ENCODE measurements at places on chromosomes 5 and 9. TPM values are rescaled to one million over a fixed set of nuclear protein-coding genes. Genes with fewer than 3 reads are reported as not detected.

- DNase-seq = no peak
Observed at GRCh38 chr9:106039151-106039935, 345.0 kb downstream of the TMEM38B start.

DNA sequence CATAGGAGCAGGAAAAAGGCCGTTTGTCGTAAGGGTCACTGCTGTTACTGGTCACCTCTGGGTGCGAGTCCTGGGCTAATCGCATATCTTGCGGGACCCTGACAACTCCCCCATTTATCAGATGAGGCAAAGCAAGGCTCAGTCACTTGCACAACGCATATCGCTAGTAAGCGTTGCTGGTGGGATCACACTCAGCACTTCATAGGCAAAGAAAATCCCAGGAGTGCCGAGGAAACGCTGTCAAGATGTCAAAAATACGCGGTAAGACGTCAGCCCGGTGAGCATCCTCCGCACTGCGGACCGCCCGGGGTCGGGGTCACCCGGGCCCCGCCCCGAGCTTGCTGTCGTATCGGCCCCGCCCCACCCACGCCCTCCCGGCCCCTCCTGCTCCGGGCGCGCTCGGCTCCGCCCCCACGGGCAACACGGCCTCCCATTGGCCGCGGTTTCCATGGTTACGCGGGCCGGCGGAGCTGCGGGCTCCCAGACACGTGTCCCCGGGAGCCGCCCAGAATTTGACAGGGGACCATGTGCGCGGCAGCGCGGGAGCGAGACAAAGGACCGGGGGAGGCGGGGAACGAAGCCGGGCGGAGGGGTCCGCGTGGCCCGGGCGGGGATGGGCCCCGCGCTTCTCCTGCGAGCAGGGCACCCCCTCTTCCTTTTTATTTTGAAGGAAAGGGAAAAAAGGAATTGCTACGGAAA lies 80.2 kb upstream of the IER5L start:
- peak; percentile 66 for DNase-seq

GRCh38 chr9:22049411-22049810 lies 40.3 kb upstream of the CDKN2B start:
- DNase-seq = no peak

DNA sequence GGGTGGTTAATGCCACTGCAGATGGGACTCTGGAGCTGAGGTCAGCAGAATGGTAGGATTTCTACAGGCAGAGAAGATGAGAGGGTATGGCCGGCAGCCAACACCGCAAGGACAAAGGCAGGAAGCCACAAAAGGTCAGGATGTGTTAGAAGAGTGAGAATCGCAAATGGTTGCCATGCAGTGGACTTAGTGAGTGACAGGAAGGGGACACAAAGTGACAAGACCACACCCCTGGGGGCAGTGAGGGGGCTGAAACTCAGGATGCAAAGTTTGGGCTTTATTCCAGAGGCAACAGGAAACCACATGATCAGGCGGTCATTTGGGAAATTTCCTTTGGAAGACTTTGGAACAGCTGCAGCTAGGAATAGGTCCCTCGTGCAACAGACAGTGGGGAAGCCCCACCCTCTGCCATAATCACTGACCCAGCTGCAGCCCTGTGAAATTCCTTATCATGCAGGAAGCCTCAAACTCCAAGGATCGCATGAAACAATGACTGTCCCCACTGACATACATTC lies 14.2 kb upstream of the CCDC180 start:
- no peak for DNase-seq

- DNase-seq = no peak
Observed at GRCh38 chr5:108046955-108047670, 334.8 kb downstream of the FBXL17 start.

DNA sequence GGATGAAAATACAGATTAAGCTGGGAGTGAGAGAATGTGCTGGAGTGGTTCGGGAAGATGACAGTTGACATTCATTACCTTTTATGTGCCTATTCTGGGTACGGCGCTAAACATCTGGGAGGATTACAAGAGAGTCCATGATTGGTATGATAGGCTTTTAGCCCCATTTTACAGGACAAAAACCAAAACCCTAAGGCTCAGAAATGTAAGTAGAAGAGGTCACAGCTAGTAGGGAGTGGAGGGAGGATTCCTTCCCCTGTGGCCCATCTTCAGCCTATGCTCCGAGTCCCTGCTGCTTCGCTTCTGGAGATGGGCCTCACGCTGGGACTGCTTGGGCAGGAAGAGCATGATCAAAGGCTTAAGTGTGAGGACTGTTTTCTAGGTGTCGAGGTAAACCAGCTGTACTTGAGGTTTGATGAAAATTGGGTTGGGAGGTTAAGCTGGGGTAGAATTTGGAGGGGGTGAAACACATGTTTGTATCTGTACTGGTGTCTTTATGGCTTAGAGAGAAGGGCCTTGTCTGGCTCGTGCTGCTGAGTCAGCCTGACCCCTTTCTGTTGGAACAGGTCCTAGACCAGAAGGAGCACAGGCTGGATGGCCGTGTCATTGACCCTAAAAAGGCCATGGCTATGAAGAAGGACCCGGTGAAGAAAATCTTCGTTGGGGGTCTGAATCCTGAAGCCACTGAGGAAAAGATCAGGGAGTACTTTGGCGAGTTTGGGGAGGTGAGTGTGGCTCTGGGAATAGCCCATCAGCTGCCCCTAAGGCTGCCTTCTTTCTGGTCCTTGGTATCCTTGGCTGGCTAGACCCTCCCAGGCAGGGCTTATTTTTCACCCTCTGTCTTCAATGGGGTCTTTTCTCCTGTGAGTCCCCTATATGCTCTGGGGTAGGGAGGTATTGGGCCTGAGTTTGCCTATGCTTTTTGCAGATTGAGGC lies 2.1 kb downstream of the HNRNPAB start:
- no peak for DNase-seq

Gene AFF4
- total RNA-seq = 55.6 TPM

Gene PCDHGB6
- total RNA-seq = 1.2 TPM

Gene PROB1
- total RNA-seq = 0.58 TPM

Gene FAM151B
- total RNA-seq = 2.1 TPM

Gene ECM2
- total RNA-seq = 2.2 TPM

Gene PFN3
- total RNA-seq = not detected

All from SJSA1 (cell line).